HS-5 (cell line): ENCODE measurements at places on chromosomes 16 and 17.

DNA sequence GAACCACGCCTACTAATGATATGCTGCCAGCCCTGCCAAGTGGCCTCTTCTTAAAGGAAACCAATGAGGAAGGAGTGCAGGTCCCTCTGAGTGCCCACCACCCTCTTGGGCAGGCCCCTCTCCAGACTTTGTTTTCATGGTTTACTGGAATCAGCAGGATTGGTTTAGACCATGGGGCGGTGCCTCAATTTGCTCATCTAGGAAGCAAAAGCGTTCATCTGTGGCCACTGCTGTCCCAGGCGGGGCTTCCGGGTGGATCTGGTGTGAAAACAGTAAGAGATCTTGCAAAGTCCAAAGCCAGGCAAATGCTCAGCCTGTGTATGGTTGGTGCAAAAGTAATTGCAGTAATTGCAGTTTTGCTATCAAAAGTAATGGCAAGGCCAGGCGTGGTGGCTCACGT lies 71.3 kb downstream of the AMFR start:
- DNase-seq = no peak

GRCh38 chr17:45844695-45845375 lies at the start of gene SPPL2C:
TSS of gene SPPL2C (plus strand) at chr17:45844881. CDS start at chr17:45844907, 26 bp downstream.
- DNase-seq = no peak

DNA sequence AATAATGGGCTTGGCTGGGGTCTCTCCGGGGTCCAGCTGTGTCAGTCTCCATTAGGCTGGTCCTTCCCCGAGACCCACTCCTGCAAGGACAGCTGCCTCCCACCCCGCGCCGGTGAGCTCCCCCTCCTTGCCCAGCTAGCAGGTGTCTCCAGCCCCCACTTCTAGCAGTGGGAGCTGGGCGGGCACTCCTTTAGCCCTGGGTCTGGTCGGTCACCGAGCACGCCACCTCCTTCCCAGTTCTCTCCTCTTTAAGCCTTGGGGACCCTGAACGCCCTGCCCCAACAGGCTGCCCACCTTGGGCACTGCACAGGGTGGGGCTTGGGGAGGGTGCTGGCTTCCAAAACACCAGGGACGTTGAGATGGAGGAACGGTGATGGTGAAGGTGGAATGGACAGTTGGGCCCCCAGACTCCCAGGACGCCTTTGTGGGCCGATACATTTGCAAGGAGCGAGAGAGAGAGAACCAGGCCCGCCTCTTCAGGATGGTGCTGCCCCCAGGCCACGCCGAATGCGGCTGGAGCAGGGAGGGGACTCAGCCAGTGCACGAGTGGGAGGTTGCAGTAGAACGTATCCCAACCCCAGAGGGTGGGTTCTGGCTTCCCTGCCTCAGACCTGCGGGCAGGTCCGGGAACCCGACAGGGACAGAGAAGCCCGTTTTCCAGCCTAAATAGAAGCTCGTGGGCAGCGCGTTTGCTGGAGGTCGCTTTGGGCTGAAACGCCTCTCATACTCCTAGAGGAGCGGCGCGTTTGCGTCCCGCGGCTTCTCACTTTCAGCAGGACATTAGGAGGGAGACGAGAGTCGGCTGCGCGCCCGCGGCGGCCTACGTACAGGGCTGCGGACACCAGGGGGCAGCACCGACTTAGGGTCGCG lies 10.7 kb downstream of the TBX2 start:
- DNase-seq = no peak

DNA sequence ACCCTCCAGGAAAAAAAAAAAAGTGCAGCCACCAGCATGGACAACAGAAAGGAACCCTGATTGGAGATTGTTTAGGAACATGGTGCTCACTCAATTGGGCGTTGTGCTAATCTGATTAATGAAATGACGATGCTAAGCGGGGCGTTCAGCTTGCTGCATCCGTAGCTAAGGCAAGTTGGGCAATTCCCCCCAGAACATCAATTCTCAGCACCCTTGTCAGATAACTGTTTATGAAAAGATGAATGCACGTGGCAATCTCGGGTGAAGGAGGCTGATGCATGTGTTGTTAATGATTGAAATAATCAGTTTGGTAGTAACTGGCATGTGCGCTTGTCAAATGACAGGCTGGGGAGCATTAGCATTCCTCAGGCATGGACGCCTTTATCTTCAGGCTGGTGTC lies 57.0 kb downstream of the HS3ST3A1 start:
- DNase-seq = no peak

DNA sequence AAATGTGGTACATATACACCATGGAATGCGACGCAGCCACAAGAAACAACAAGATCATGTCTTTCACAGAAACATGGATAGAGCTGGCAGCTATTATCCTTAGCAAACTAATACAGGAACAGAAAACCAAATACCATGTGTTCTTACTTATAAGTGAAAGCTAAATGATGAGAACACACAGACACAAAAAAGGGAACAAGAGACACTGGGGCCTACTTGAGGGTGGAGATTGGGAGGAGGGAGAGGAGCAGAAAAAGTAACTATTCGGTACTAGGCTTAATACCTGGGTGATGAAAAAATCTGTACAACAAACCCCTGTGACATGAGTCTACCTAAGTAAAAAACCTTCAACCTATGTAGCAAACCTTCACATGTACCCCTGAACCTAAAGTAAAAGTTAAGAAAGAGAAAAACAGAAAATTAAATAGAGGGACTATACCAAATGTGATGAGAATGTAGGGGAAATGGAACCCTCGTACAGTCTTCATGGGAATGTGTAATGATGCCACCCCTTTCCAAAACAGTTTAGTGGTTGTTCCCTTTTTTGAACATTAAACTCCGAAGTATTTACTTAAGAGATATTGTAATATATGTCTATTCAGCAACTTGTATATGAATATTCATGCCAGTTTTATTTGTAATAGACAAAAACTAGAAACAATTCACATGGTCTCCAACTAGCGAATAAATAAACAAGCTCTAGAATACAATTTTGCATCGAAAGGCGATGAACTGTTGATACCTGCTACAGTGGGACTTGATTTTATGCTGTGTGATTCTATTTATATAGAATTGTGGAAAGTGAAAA lies 33.9 kb downstream of the AHSP start:
- DNase-seq = no peak

DNA sequence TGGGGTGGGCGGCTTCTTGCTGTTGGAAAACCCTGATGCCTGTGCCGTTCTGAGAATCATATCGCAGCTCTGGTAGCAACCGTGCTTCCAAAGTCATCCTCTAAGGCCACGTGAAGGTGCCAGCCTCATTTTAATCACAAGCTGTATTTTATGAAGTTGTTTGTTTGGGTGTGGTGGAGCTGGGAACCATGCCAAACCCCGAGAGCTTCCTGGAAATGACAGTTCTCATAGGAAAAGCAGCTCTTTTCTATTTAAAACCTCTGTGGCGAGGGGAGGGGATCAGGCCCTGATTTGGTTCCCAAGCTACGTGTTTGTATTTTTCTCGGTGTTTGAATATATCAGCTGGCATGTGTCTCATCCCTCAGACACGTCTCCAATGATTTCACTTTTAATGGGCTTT lies 21.7 kb downstream of the KNOP1 start:
- DNase-seq = peak; percentile 52

GRCh38 chr17:61140081-61140786 lies 259.4 kb upstream of the TBX2 start:
- DNase-seq = no peak

DNA sequence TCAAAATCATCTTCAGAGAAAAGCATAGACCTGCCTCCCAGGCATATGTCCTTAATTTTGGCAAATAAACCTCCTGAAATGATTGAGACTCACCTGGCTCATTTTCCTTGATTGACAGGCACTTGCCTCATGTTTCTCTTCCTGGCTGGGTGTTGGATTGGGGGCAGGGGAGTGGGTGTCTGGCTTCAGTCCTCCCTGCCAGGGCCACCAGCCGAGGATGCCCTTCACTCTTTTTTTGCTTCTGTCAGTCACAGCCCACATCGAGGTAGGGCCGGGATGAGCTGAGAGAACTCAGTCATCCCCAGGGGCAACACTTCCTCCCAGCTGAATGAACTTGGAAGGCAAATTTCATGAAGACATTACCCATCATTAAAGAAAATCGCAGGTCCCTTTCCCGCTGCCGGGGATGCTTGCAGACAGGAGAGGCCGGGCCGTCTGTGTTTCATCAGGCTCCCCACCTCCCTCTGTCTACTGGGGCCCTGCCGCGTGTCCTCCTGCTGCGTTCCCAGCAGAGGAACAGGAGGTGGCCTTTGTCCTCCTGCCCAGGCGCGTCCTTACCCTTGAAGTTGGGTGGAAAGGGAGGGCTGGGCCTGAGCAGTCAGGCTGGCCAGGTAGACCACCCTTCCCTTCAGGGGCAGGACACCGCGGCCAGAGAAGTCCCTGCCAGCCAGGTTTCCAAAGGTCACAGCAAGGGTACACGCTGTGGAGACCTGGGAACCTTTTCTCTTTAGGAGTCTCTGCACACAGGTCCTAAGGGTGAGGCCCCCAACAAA lies 11.2 kb upstream of the DNAH17 start:
- no peak for DNase-seq

DNA sequence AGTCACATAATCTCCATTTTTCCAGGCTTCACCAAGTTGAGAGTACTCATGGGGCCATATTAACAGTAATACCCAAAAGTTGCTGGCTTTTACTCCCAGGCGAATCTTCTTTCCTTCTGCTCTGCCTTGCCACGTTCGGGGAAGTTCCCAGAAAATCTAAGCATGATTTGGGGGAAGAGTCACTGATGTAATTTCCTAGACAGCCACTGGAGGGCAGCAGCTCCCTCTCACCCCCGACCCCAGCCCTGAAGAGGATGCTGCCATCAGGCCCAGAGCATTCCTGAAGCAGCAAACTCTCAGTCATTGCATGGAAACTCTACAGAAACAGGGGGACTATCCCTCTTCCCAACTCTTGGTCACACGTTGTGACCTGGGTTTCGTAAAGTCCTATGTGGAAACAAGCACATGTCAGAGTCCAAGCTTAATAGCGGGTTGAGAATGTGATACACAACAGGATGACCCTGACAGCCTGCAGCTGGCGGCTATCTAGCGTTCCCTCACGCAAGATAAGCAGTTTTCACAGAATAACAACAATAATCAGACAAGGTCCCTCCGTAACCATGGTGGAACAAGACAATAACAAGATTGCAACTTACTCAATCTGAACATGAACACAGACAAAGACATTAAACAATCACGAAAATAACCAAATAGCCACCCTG lies 43.8 kb upstream of the DHX40 start:
- no peak for DNase-seq

GRCh38 chr16:56700195-56700594 lies 17.9 kb downstream of the MT1X start:
- no peak for DNase-seq

- no peak for DNase-seq
Observed at GRCh38 chr16:53415504-53415903, 18.8 kb upstream of the RBL2 start.

GRCh38 chr16:11393861-11394592 lies 48.8 kb downstream of the RMI2 start:
- no peak for DNase-seq

- no peak for DNase-seq
Observed at GRCh38 chr17:80861418-80861815, 130.2 kb upstream of the CHMP6 start.

GRCh38 chr17:17497065-17497844 lies 1.1 kb upstream of the RASD1 start:
- no peak for DNase-seq

DNA sequence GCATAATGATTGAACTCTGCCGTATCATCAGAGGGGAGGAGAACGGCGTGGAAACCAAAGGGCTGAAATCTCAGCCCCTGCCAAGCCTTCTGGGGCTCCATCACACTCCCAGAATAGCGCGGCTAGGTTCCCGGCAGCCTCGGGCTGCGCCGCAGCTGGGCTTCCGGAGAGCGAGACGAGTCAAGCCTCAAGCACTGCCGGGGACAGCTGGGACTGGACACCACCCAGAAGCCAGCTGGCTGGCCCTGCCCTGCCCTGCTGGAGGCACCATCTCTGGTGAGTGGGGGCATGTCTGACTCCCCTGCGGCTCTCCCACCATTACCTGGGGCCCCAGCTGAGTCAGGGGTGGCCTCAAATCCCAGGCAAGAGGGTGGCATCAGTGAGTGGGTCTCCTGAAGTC lies 7.2 kb upstream of the GPRC5C start:
- DNase-seq = no peak

GRCh38 chr17:69314246-69315065 lies 12.5 kb downstream of the ABCA5 start:
- DNase-seq = no peak

GRCh38 chr16:24775455-24775854 lies 46.0 kb downstream of the TNRC6A start:
- DNase-seq = no peak

DNA sequence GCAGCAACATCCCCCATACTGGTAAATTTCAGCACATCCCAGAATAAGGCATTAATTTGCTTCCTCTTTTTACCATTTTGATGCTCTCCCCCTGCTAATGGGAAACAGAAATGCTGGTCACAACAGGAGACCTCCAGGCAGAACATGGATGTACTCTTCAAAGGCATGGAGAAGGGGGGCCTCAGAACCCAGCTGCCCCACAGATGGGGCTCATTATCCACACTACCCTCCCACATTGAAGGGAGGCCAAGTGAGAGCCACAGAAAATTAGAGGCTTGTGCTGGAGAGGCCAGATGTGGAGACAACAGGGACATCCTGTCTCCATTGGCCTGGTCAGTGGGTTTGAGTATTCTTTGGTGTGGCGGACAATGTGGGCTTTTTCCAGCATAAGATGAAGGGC lies 150.1 kb upstream of the CDH11 start:
- DNase-seq = no peak

- peak; percentile 76 for DNase-seq
Observed at GRCh38 chr17:37848690-37849616, 75.3 kb upstream of the TBC1D3K start.

- DNase-seq = no peak
Observed at GRCh38 chr16:86587487-86587886, 9.1 kb downstream of the FOXL1 start.

DNA sequence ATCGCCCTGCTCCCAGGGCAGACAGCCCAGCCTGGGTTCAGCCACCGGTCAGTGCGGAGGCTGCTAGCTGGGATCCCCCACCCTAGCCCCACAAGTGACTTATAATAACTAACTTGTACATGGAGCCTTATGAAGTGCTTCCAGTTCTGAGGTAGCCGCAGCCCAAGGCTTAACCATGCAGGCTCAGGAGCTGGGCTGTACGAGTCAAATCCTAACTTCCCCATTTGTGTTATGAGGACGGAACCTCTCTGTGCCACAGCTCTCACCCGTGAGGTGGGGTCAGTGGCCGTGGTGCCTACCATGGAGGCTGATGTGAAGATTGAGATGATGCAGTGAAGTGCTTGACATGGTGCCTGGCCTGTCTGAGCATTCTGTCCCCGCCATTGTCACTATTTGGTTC lies 27.8 kb upstream of the GOSR2 start:
- no peak for DNase-seq

DNA sequence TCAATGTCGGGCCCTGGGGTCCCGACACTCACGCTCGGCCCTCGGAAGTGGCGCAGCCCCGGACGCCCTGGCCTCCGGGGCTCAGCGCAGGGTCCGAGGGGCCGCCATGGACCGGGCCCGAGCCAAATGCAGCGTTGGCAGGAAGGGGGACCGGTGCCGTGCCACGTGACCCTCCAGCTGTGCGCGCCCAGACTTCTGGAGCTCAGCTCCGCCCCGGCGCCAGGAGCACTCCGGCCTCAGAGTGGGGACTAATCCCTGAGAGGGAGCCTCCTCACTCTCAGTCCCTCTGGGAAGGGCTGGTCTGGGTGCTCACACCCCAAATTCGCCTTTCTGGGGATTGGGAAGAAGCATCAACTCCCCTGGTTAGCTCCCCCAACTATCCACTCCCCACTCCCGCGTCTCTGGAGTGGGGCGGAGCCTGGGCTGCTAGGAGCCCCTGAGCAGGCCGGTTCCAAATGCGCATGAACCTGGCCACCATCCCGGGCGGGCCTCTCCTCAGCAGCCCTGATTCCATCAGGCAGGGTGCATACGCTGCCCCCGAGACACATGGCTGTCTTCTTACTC lies at the start of gene B3GNT9:
Gene B3GNT9, minus strand, starts transcription at position 166 of the 564 bp plus-strand sequence. CDS start 513 bp downstream, outside the sequence.
- DNase-seq = peak; percentile 58

GRCh38 chr17:17567631-17568030 lies 23.9 kb downstream of the PEMT start:
- DNase-seq = no peak
